NCI-H1930 (cell line): ENCODE measurements at places on chromosomes 2 and 18.

GRCh38 chr2:227477291-227477690 is 5.3 kb downstream of the AGFG1 start:
- no peak for DNase-seq

- DNase-seq = no peak
Measured at GRCh38 chr2:120809609-120810440, 74.2 kb downstream of the GLI2 start.

DNA sequence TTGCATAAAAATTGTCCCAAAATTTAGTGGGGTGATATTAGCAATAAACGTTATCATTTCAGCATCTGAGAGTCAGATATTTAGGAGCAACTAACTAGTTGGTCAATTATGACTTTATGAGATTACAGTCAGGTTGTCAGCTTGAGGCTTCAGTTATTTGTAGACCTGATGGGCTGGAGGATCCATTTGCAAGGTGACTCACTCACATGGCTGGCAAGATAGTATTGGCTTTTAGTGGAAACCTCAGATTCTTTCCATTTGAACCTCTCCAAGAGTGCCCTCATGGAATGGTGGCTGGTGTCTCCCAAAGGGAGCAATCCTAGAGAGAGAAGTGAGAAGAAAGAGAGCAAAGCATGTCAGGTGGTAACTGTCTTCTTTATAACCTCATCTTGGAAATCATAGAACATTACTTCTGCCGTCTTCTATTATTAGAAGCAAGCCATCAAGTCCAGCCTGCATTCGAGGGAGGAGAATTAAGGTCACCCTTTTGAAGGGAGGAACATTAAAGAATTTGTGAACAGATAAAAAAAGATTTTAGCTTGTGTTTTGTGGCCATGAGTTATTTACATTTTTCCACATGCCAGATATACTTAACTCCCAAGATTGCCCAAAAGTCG is 92.5 kb downstream of the HAUS1 start:
- DNase-seq = no peak

- DNase-seq = no peak
Measured at GRCh38 chr18:69402533-69402989, 1.9 kb downstream of the DOK6 start.

GRCh38 chr2:48760826-48761225 is 5.3 kb upstream of the LHCGR start:
- no peak for DNase-seq

DNA sequence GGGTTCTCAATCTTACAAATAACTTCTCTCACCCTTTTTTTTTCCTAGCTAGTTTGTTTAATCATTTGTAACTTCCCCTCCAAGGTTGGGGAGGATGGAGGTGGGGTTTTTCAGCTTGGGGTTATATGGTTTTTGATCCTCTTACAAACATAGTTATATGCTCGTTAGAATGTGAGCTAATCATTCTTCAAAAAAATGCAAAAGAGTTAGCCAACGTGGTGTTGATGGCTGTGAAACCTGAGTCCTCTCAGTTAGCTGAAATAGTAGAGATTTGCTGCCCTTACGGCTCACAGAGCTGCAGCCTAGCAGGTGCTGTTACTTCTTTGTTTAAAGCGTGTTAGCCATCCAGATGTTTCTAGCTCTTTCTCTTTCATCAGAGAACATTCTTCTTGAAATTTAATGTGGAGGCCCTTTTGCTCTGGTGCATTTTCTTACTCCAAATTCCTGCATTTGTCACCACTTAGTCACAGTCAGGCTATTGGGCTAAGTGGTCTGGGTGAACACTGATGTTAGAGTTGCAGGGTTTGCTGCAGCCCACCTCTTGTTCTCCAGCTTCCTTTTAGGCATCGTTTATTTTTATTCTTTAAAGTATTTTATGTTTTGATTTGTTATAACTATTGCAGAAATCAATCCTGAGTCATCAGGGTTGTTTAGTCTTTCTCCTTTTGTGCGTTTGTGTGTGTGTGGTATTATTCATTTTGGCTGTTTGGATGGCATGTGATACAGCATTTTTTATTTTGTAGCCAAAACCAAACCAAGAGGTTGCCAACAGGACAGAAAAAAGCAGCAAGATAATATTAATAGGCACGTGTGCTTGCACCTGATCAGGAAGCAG is 41.1 kb downstream of the LIMS1 start:
- no peak for DNase-seq

GRCh38 chr2:193024791-193025190 is 830.1 kb upstream of the TMEFF2 start:
- no peak for DNase-seq

- no peak for DNase-seq
Measured at GRCh38 chr18:8142932-8143331, 466.3 kb upstream of the RAB12 start.

GRCh38 chr18:5198311-5198710 is 1.3 kb upstream of the AKAIN1 start:
- DNase-seq = no peak

GRCh38 chr2:102764083-102764482 is 2.3 kb downstream of the TMEM182 start:
- no peak for DNase-seq

- no peak for DNase-seq
Measured at GRCh38 chr2:1132328-1132969, 181.8 kb downstream of the SNTG2 start.
